ENCODE measurements at places on chromosomes 7 and 10. TPM values are rescaled to one million over a fixed set of nuclear protein-coding genes. Genes with fewer than 3 reads are reported as not detected.

The PRF1 gene
- not detected for total RNA-seq

The ACSM6 gene
- total RNA-seq, result not detected

The MYOF gene
- 128 TPM for total RNA-seq

DNA sequence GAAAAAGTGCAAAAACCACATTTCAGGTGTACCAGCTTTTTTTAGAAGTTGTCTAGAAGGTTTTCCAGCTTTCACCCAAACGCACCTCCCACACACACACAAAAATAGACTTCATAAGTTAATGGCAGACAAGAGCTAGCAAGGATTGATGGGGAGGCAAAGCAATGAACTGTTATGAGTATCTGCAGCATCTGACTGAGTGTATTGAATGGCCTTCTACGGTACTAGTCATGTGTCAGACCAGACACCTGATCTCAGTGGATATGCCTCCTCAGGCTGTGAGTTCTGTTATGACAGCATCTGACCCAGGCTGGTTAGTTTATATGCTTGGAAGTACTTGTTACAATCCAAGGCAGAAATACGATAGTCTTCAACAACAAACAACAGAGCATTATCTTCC is 406.1 kb upstream of the AUTS2 start:
- DNase-seq, result peak; percentile 42

- peak; percentile 19 for DNase-seq
Measured at GRCh38 chr10:115657161-115657860, 564.1 kb downstream of the ATRNL1 start.

- DNase-seq, result no peak
Measured at GRCh38 chr7:35752742-35753141, 48.1 kb upstream of the SEPTIN7 start.

DNA sequence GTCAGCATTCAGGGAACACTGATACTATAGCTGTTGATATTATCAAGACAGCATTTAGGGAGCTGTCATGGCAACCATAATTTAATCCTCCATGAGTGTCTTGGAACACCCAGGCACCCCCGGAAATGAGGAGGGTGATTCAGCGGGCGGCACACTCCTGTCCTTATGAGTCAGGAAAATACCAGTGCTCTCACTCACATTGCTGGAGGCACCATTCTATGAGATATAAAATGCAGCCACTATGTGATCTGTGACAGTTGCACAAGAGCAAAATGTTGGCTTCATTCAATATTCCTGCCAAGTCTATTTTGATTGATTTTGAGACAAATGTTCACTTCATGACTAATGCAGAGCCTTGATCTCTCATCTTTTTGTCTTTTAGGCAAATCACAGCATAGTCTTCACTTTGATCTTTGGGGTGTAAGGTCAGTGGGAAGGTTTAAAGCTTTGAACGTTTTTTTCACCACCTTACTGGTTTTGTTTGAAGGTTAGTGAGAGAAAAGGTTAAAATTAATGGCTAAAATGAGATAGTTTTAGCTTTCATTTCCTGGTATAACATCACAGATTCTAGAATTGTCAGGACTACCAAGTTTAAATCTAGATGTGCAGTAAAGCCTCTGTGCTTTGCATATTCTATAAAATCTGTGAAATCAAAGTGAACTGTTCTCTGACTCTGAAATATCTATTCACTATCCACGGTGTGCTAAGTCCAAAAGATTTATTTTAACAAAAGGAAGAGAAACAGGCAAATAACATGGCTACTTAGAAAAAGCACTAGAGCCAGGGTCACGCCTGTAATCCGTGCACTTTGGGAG is 12.4 kb upstream of the ARHGAP12 start:
- DNase-seq, result peak; percentile 97

- DNase-seq, result no peak
Measured at GRCh38 chr10:124166431-124167125, 73.2 kb upstream of the CHST15 start.

DNA sequence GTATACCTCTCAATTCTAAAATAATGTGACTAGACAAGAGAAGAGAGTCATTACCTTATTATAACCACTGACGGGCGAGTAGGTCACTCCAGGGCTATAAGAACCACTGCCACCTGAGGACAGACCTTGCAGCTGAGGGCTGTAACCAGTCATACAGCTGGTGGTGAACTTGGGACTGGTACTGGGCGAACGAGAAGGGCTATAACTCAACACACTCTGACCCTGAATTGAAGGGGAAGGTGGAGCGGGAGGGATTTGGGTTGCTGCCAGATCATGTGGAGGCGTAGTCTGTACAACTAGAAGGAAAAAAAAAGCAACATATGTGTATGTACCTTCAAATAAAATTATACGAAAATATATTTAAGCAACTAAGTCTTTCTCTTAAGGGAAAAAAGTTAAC is 3.4 kb downstream of the TMEM209 start:
- DNase-seq, result no peak

- DNase-seq, result peak; percentile 75
Measured at GRCh38 chr7:131502810-131503508, 53.5 kb downstream of the PODXL start.

DNA sequence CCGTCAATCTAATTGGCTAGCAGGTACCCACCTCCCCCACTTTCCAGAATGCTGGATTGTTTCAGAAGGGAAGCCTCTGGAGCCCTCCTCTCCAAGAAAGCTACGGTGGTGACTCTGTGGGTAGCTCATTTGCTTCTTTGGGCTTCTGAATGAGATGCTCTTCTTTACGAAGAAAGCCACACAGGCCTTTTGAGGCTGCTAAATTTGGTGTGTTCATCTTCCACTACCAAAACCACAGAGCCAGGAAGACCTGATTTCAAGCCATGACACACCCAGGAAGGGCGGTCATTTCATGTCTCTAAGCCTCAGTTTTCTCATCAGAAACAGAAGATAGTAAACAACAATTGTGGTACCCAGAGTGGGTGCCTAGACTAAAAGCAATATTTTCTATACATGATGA is 901.2 kb downstream of the KCNMA1 start:
- no peak for DNase-seq

The KCNH2 gene
- 0.30 TPM for total RNA-seq

- no peak for DNase-seq
Measured at GRCh38 chr7:133932591-133932990, 194.5 kb upstream of the LRGUK start.

GRCh38 chr10:43420369-43421200 is 11.6 kb upstream of the HNRNPF start:
- peak; percentile 75 for DNase-seq

GRCh38 chr7:131057015-131057793 is 270.5 kb upstream of the MKLN1 start:
- DNase-seq, result peak; percentile 53

GRCh38 chr7:69684369-69685292 is 86.4 kb downstream of the AUTS2 start:
- peak; percentile 28 for DNase-seq

The FXYD4 gene
- not detected for total RNA-seq

The RUFY2 gene
- total RNA-seq, result 16.7 TPM

DNA sequence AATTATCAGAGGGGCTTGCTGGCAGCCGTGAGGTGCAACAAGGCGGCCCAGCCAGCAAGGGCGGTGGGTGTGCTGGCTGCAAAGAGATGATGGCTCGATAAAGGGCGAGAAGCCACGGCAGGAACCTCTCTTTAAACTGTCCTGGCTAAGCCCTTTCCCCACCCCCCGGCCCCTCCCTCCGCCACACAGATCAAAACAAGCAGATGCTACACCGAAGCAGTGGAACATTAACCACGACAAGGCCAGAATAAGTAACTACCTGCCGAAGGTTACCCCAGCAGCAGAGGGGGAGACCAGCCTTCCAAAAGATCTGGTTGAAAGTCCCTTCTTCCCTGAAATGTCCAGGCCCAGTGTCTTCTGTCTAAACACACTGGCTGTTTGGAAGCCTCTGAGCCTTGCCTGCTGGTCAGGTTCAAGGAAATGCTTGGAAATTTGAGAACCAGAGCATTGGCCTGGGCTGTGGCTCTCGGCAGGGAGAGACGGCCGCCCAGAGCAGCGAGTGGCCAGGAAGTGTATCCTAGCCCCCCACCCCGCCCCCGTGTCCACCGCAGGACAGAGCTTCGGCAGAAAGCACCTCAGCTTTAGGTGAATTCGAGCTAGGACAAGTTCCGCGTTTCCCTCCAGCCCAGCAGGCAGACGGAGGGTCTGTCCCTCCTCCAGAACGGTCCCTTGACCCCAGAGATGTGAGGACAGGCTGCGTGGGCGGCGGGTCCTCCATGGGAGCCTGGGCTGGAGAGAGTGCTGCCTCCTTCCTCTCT is 2.1 kb downstream of the FAM20C start:
- DNase-seq, result no peak

The TMEM26 gene
- 5.7 TPM for total RNA-seq

The PTPRZ1 gene
- total RNA-seq, result not detected

GRCh38 chr10:3159152-3159551 is 13.4 kb downstream of the PITRM1 start:
- no peak for DNase-seq

- DNase-seq, result no peak
Measured at GRCh38 chr7:125122173-125122572, 192.5 kb upstream of the POT1 start.

DNA sequence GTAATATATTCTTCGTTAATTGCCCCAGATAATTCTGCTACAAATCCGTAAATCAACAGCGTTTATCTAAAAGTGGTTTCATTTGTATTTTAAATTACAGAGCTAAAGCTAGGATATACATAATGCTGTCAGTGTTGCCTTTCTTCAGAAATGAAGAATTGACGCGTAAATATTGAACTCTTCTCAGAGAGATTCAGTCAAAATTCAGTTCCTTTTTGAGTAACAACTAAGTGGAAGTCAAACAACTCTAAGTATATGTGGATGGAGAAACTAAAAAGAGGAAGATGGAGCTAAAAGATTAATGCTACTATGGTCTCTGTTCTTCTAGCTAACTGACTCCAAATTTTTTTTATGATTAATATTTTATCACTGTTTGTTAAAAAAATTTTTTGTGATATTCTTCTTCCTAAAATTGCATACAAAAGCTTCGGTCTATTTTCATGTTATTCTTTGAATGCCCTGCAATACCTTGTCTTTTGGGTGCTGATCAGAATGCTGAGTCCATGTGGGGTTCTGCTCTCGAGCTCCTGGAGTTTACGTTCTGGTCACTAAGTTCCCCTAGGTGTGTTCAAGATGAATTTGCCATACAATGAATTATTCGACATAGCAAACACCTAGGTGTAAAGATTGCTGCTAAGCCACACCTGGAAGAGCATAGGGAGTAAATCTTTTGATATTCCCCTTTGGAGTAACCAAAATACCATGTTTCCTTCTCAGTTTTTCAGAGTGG is 20.7 kb downstream of the MDFIC start:
- no peak for DNase-seq

The CAMK2B gene
- 0.49 TPM for total RNA-seq

DNA sequence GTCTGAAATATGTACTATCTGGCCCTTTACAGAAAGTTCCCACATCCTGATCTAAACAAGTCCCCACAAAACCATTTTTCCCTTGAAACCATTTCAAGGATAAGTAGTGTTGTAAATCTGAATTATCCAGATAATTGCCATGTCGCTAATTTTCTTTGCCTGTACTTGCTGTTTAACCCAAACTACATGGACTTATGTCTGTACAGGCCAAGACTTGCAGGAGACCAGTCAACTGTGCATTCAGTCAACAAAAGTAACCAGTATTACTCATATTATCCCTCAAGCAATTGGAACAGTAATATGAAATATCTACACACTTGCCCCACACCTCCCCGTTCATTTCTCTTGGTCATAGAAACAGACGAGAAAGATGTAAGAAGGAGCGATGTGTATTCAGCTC is 347.8 kb upstream of the NFE2L3 start:
- peak; percentile 61 for DNase-seq

- no peak for DNase-seq
Measured at GRCh38 chr7:9030976-9031375, 597.6 kb downstream of the NXPH1 start.

DNA sequence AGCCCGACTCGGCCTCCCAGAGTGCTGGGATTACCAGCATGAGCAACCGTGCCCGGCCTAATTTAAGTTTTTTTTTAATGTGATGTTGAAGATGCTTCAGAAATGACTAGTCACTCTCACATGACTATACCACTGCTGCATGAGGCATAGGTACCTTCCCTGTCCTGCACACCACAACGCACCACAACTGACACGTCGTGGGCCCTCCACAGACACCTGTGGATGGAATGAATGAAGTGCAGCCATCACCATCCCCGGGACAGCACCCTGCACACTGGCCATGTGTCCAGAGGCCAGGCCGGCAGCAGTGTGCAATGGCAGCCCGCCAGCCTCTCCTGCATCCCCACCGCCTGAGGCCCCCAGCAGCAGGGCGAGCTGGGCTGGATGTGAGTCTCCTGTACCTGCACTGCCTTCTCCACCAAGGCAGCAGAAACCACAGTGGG is 55.1 kb downstream of the VOPP1 start:
- DNase-seq, result no peak

DNA sequence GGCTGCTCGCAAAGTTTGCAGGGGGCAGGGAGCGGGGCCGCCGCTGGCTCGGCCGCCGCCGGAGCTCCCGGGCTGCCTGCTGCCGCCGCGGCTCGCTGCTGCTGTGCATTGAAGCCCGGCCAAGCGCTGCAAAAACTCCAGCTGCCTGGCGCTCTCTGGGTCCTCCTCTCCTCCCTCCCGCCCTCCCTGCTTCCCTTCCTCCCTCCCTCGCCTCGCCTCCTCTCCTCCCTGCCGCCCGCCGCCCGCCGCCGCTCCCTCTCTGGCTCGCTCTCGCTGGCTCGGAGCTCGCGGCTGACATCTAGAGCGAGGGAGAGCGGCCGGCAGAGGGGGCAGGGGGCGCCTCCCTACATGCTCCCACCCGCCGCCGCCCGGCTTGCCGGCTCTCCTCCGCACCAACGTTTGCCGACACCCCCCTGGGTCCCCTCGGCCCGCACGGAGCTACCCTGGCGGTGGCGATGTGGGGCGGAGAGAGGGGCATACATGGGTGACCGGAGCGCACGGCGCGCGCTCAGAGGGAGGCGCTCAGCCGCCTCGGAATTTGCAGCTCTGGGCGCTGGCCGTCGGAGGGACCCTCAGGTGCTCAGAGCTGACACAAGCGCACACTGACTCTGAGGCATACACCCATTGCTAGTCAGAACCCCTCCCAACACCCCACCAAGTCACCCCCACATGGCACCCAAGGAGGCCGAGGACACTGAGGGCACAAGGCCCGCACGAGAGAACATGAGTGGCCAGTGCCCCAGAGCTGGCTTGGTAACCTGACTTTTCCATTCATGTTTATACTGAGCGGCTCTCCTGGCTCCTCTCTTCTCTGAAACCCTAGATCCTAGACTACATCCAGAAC is 1.2 kb upstream of the PLXNA4 start:
- peak; percentile 72 for DNase-seq

GRCh38 chr7:15068324-15068723 is 165.8 kb upstream of the DGKB start:
- no peak for DNase-seq

The DYNC1I1 gene
- 4.4 TPM for total RNA-seq

Data from M059J (cell line).